ENCODE measurements at places on chromosomes 5 and 9. TPM values are rescaled to one million over a fixed set of nuclear protein-coding genes. Genes with fewer than 3 reads are reported as not detected.

AJM1 gene
- total RNA-seq: 3.2 TPM

SOX30 gene
- 0.09 TPM for total RNA-seq

PDZD2 gene
- 0.76 TPM for total RNA-seq

DBH gene
- not detected for total RNA-seq

FANCC gene
- total RNA-seq: 10.1 TPM

KLF9 gene
- total RNA-seq: 0.87 TPM

ACTBL2 gene
- 0.45 TPM for total RNA-seq

RAD50 gene
- 35.9 TPM for total RNA-seq

GPR150 gene
- total RNA-seq: 0.24 TPM

LCNL1 gene
- not detected for total RNA-seq

NTNG2 gene
- not detected for total RNA-seq

DOK3 gene
- total RNA-seq: 14.5 TPM

CNTFR gene
- not detected for total RNA-seq

PHYHD1 gene
- not detected for total RNA-seq

NRG2 gene
- 3.1 TPM for total RNA-seq

UNC13B gene
- total RNA-seq: 24.4 TPM

STC2 gene
- total RNA-seq: 60.4 TPM

C9orf50 gene
- not detected for total RNA-seq

PCDHA12 gene
- total RNA-seq: 0.78 TPM

ADCY2 gene
- not detected for total RNA-seq

ZFP2 gene
- total RNA-seq: 0.33 TPM

CDKN2B gene
- 30.4 TPM for total RNA-seq

RXFP3 gene
- not detected for total RNA-seq

ABITRAM gene
- 6.6 TPM for total RNA-seq

WDR5 gene
- 27.5 TPM for total RNA-seq

PAEP gene
- total RNA-seq: not detected

TEX48 gene
- not detected for total RNA-seq

FOXD4L3 gene
- total RNA-seq: 1.2 TPM

All from Calu3 (cell line).